SHP77 (cell line): ENCODE measurements at places on chromosomes 1 and 21.

- DNase-seq: no peak
Observed at GRCh38 chr1:168786476-168787330, 57.7 kb upstream of the DPT start.

GRCh38 chr1:108082001-108082400 lies 117.0 kb upstream of the VAV3 start:
- no peak for DNase-seq

DNA sequence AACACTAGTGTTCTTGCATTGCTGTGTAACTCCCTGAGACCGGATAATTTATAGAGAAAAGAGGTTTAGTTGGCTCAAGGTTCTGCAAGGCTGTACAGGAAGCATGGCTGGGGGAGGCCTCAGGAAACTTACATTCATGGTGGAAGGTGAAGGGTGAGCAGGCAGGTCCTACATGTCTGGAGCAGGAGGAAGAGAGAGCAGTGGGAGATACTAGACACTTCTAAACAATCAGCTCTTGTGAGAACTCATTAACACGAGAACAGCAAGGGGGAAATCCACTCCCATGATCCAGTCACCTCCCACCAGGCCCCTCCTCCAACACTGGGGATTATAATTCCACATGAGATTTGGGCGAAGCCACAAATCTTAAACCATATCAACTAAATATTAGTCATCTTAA lies 30.1 kb downstream of the RNF2 start:
- no peak for DNase-seq

GRCh38 chr1:204366759-204367158 lies 7.0 kb upstream of the PLEKHA6 start:
- DNase-seq: no peak

- no peak for DNase-seq
Observed at GRCh38 chr1:150749720-150750311, 15.8 kb downstream of the CTSS start.

- no peak for DNase-seq
Observed at GRCh38 chr21:14751602-14752344, 205.7 kb upstream of the SAMSN1 start.

GRCh38 chr1:180415236-180415848 lies 87.0 kb downstream of the ACBD6 start:
- DNase-seq: no peak

DNA sequence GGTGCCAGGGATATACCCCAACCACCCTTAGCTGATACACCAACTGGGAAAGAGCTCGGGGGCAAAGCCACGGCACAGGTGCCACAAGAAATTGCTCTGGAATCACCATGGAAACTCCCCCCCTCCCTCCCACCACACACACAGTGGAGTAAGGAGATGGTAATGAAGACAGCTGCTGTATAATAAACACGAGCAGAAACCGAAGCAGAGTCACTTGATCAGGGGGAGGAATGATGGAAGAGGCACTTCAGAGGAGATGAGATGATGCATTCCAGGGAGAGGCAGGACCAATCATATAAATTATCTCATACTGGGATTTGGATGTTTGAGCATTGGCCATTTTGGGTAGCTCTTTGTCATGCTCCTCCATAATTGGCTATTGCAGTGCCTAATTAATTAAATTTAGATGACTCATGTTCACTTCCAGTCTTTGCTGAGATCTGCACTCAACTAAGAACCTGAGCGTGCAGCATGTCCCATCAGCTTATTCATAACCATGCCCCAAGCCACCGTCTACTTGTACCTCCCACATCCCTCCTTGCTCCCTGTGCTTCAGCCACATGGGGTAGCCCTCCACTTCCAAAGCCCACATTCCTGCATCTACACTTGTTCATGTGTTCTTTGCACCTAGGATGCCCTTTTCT lies 189.5 kb downstream of the ZSCAN20 start:
- DNase-seq: no peak
